ENCODE measurements at places on chromosomes 6 and 20.

GRCh38 chr20:8039042-8039441 is 19.5 kb upstream of the TMX4 start:
- DNase-seq = no peak

- no peak for DNase-seq
These were observed 607.7 kb upstream of the CITED2 start for GRCh38 chr6:139982195-139982594.

DNA sequence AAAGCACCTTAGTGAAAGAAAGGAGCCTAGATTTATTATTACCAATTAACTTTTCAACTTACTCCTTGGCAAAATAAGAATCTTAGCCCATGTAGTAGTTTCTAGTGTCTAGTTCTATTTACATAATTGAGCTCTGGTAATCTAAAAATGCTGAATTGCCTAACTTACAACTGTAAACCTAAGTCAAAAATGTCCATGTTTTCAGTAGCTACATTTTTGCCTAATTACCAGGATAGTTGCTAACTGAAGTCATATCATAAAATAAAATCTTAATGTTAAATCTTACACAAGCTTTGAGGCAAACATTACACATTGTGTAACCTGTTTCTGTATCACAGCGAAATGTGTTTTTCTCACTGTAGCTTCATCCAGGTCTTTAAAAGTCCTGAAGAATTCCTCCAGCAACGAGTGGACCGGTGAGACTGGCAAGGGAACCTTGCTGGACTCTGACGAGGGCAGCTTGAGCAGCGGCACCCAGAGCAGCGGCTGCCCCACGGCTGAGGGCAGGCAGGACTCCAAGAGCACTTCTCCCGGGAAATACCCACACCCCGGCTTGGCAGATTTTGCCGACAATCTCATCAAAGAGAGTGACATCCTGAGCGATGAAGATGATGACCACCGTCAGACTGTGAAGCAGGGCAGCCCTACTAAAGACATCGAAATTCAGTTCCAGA is 7.6 kb upstream of the CLDN20 start:
- no peak for DNase-seq

GRCh38 chr6:122361314-122361979 is 38.0 kb upstream of the HSF2 start:
- DNase-seq = no peak

GRCh38 chr6:159762681-159763293 is 942 bp downstream of the ACAT2 start:
- DNase-seq = no peak

GRCh38 chr6:155771822-155772221 is 316.2 kb upstream of the NOX3 start:
- DNase-seq = no peak

DNA sequence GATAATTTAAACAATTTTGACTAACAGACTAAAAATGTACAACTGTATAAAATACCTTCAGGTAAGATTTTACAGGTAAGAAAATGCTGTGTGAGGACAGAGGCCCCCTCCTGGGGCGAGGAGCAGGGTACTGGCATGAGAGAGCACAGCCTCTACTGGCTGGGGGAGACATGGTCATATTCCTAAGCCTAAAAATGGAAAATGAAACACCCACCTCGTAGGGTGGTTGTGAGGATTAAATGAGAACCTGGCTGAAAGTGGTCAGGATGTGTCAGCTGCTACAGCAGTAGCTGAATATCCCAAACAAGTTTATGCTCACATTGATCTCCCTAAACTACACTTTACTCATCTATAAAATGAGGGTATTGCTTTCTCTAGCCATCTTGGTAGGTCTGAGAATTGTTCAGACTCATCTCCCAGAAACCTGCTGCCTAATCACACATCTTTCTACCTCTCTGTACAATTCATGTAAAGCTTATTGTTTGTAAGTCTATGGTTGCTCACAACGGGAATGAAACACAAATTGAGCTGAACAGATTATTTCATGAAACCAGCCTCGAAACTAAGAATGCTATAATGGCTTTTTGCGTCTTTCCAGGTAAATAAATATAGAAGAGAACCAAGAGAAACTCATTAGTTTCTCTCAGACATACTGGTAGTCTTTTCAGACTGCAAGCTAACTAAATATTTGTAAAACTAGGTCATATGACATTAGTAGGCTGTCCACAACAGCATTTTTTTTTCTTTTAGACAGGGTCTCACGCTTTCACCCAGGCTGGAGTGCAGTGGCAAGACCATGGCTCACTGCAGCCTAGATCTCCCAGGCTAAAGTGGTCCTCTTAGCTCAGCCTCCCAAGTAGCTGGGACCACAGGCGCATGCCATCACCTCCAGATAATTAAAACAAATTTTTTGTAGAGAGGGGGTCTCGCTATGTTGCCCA is 69.6 kb downstream of the POPDC3 start:
- DNase-seq = no peak

DNA sequence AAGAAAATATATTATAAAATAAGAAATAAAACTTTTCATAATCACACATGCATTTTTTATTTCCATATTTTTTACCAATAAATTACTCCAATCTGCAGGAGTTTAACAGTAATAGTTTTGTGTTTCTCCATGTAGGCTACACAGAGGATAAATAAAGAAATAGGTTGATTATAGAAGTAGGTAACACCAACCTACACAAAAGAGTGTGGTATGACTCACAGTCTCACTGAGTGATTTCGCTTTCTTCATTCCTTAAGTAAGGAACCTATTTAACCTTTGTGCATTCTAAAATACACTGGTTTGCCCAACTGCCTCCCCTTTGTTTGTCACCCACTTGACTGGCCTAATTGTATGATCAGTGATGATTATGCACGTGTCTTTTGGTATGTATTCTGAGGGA is 244.2 kb upstream of the RIMS1 start:
- DNase-seq = no peak

DNA sequence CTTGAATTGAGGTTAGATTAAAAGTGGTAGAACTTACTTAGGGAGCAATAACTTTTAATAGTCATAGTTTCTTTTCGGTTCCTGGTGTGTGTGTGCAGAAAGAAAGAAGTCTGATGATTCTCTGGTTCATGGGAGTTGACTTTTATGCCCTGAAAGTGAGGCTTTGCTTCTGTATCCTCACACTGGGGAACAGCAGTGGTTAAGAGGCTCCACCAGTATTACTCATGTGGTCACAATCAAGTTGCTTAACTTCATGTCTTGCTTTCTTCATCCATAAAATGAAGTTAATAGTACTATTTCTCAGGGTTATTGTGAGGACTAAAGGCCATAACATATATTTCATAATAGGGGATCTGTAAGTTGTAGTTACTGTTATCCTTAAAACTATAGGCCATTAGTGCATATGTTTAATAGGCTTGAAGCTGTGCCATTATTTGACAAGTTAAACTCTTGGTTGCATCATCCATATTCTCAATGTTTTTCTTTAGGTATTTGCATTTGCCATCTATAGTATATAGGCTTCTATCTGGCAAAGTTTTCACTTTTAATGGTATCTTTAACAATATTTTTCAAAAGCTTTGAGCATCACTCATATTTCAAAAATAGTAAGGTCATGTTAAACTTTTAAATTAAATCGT is 262.4 kb downstream of the PLCB1 start:
- no peak for DNase-seq

GRCh38 chr6:21500314-21501020 is 93.1 kb upstream of the SOX4 start:
- DNase-seq = no peak

DNA sequence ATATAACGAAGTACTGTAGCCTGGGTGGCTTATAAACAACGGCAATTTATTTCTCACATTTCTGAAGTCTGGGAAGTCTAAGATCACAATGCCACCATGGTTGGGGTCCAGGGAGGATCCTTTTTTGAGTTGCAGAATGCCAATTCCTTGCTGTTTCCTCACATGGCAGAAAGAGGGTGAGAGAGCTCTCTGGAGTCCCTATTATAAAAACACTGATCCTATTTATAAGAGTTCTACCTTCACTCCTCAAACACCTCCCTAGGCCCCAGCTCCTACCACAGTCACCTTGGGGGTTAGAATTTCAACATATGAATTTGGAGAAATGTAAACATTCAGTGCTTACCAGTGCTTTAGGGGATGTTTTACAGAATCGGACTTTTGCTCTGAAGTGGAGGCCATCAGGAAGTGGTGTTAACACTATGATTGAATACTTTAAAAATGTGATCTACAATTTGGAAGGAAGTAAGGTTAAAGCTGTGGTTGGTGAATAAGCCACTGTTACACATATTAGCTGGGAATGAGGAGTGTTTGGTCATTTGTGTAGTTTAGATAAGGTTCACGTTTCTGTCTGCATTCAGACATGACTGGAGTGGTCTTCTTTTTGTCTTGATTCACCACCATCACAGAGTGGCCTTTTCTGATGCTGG is 79.9 kb upstream of the SPTLC3 start:
- DNase-seq = no peak

- DNase-seq = peak; percentile 57
These were observed 199.7 kb upstream of the SIM1 start for GRCh38 chr6:100664274-100665040.

GRCh38 chr6:170076466-170077165 is 214.3 kb downstream of the DLL1 start:
- DNase-seq = no peak

DNA sequence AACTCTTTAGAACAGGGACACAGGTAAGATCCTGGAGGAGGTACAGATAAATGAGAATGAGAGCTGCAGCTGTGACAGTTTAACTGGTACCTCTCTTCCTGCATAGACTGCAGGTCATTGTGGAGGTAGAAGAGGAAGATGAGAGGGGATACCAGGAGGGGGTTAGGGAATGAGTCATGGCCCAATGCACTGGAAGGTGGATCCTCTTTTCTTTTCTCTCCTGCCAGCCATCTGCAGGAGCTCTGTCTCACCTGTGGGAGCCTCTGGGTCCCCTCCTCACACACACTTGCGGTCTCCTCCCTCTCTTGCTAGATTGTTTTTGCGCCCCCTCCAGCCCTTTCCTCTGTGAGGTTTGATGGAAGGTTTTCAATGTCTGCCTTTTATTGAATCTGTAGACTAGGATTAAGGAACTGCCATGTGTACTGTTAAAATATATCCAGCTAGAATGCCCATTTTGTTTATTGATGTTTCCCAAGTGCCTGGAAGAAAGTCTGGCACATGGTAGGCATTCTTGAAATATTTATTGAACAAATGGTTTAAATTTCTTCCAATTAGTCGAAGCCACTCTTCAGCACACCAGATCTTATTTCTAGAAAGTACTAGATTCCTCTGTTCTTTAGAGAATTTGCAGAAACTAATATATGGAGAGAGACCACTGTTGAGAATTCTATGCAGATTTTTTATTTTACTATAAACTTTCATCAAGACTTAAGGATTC is 13.0 kb downstream of the C6orf163 start:
- DNase-seq = no peak

GRCh38 chr20:31930779-31931178 is 21.1 kb downstream of the PDRG1 start:
- no peak for DNase-seq

GRCh38 chr20:19867940-19868371 is 109.9 kb downstream of the RIN2 start:
- DNase-seq = no peak

- no peak for DNase-seq
These were observed 33.0 kb downstream of the BACH2 start for GRCh38 chr6:90263633-90264032.

All from midbrain (tissue), 1 donor.